ENCODE measurements at places on chromosomes 11 and 22.

DNA sequence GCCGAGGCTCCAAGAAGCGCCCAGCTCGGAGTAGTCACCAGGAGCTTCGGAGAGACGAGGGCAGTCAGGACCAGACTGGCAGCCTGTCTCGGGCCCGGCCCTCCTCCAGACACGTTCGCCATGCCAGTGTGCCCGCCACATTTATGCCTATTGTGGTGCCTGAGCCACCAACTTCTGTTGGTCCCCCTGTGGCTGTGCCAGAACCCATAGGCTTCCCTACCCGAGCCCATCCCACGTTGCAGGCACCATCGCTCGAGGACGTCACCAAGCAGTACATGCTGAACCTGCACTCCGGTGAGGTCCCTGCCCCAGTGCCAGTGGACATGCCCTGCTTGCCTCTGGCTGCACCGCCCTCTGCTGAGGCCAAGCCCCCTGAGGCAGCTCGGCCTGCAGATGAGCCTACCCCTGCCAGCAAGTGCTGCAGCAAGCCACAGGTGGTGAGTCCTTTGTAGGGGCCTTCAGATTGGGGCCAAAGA, 3.4 kb downstream of the ARHGEF17 start:
- DNase-seq = no peak

GRCh38 chr11:34910817-34911216, 5.4 kb downstream of the APIP start:
- no peak for DNase-seq

DNA sequence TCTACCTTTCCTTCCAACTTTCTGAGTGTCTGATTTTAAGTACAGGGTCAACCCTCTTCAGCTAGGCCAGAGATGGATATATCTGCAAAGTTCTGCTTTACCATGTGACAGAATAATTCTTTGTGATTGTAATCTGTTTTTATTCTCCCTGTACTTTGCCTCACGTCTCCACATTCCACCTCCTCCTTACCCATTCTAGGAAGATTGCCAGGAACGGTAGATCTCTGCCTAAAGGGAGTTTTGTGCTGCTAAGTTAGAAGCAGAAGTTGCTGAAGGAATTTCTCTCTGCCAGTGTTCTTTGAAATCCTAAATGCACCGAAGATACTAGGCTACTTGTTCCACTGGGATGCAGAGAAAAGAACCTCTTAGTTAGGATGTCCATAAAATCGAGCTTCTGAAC, 20.7 kb upstream of the FAM181B start:
- DNase-seq = no peak

DNA sequence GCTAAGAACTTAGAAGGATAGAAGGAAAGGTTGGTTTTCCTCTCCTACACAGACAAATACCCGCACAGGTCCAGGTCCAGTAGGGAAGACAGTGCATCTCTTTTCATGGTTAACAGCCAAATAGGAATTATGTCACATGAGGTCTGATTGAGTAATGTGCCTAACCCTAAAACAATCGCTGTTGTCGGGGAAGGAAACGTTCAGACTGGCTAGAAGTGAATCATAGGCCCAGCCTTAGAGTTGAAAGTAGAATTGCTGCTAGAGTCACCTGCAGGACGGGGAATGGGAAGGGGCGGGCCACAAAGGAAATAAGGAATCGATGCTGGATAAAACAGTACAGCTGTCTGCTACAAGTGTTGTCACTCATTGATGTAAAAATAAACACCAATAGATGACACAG, 12.4 kb upstream of the HTATIP2 start:
- no peak for DNase-seq

- no peak for DNase-seq
Measured at GRCh38 chr11:108221371-108221770, 1.1 kb downstream of the NPAT start.

- DNase-seq = no peak
Measured at GRCh38 chr22:41198027-41198580, 7.0 kb upstream of the L3MBTL2 start.

DNA sequence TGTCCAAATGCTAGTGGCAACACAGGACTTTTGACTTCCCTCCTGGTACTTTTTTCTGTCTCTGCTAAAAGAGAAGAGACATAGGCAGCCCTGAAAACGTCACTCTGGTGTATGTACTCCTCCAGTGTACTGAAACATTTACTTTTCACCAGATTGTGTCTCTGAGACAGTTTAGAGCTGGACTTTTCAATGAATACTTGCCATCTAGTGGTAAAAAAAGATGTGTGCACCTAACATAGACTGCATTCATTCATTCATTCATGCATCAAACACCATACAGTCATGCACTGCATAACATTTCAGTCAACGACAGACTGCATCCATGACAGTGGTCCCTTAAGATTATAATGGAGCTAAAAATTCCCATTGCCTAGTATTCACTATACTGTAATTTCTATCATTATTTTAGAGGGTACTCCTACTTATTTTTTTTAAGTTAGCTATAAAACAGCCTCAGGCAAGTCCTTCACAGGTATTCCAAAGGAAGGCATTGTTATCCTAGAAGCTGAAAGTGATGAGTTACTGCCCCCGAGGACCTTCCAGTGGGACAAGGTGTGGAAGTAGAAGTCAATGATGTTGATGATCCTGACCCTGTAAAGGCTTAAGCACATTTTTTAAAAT, 186.2 kb downstream of the SPON1 start:
- DNase-seq = no peak

DNA sequence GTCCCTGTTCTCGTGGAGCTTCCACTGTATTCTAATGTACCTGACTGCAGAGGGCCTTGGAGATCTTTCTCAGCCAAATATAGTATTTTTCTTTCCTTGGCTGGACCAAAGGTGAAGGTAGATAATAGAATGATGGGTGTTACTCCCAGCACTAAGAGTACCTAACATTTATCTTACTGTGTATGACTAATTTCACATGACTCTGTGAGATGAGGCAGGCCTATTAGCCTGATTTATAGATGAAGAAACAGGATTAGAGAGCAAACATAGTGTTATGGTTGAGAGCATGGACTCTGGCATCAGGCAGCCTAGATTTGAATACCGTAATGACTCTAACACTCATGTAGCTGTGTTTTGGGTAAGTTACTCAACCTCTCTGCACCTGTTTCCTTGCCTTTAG, 2.7 kb downstream of the ACO2 start:
- DNase-seq = no peak

DNA sequence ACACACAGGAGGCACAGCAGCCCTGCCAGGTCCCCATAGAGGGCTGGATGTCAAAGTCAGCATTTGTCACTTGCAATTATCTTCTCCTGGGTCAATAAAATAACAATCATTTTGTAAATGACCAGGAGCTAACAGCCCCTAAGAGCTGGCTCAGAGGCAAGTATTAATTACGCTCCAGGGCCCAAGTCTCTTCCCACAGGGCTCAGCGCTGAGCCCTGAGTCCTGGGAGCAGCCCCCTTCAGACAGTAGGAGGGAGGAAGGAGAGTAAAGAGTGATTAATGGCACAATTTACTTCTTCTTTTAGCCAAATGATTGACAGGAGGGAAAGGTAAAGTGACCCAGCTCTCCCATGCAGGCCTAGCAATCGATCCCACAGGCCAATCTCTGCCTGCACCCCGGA, 99.0 kb upstream of the DRD2 start:
- DNase-seq = no peak

DNA sequence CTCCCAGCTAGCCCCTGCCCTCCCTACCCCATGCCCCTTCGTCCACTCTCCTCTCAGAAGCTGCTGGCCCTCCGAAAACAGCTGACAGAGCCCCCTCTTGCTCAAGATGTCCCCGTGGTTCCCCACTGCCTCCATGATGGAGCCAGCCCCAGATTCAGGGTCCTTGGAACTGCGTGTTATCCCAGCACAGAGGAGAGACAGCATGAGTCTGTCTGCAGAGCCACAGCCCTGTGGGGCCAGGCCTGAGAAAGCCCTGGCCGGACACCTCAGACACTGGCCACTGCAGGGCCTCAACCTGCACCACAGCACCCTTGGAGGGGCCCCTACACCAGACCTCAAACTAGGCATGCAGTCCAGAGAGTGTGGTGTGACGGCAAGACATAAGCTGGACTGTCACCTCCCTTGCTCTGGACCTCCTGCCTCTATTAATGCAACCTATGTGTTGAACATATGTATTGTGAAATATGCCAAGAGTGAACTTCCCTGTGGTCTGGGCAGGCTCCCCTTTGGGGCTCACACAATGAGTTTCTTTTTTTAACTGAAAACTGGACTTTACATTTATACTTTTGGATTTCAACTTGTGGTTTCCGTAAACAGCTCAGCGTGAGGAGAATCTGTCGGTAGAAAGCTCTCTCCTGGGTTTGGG, 9.6 kb downstream of the PNPLA5 start:
- no peak for DNase-seq

GRCh38 chr22:27775087-27775698, 26.4 kb downstream of the MN1 start:
- no peak for DNase-seq

DNA sequence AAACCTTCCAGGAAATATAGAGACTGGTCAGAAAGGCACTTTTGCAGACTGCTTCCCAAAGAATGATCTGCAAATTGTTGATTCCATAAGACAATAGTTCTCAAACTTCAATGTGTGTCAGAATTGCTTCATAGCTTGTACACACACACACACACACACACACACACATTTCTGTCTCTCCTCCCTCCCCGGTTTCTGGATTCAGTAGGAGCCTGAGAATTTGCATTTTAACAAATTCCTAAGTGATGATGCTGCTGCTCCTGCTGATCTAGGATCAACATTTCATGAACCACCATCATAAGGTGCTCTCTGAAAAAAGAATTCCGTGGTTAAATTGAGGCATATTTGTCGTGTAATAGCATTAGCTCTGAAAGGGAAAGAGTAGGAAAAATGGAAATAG, 35.3 kb upstream of the FZD4 start:
- no peak for DNase-seq

DNA sequence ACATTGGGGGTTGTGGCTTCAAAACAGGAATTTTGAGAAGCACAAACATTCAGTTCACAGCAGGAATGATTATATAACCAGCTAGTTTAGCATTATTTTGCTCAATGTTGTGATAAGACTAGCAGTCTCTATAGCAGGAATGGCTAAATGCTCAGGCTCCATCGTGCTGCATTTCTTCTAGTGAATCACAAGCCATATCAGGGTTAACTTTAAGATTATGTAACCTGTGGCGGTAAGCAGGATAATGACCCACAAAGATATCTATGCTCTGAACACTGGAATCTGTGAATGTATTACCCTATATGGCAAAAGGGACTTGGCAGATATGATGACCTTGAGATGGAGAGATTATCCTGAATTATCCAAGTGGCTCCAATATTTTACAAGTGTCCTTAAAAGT, 14.8 kb downstream of the FSHB start:
- DNase-seq = no peak

GRCh38 chr22:41038732-41039131, 53.7 kb upstream of the EP300 start:
- DNase-seq = no peak

DNA sequence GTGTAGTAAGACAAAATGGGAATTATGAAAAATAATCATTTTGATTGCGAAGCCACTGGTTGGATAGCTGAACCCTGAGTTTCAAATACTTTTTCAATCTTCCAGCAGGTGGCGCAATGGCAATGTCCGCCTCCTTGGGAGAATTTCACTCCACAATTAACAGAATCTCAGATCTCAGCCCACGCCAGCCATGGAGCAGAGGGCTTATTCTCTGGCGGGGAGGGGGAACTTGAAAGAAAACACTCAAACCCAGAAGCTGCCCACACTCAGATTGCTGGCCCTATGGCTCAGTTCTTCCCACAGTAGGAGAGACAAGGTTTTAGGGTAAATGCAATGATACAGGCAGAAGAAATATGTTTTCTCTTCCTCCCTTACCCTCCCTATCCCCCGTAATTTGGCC, 38.7 kb upstream of the RCN1 start:
- DNase-seq = no peak

DNA sequence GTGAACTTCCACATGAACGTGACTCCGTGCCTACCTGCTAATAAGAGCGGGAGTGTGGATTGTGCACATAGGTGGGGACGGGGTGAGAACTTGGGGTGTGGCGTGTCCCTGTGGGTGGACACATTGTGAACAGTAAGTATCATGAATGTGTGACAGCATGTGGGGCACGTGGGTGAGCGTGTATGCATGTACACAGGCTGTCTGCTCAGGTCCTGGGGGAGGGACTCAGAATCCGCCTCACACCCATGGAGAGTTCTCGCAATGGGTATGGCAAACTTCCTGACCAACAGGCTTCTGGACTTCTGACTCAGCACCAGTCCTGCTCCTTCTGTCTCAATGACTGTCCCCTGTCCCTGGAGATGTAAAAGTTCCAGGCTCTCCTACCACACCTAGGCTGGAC, 222.9 kb downstream of the ST3GAL4 start:
- no peak for DNase-seq

- DNase-seq = no peak
Measured at GRCh38 chr11:22974251-22974650, 114.0 kb upstream of the CCDC179 start.

DNA sequence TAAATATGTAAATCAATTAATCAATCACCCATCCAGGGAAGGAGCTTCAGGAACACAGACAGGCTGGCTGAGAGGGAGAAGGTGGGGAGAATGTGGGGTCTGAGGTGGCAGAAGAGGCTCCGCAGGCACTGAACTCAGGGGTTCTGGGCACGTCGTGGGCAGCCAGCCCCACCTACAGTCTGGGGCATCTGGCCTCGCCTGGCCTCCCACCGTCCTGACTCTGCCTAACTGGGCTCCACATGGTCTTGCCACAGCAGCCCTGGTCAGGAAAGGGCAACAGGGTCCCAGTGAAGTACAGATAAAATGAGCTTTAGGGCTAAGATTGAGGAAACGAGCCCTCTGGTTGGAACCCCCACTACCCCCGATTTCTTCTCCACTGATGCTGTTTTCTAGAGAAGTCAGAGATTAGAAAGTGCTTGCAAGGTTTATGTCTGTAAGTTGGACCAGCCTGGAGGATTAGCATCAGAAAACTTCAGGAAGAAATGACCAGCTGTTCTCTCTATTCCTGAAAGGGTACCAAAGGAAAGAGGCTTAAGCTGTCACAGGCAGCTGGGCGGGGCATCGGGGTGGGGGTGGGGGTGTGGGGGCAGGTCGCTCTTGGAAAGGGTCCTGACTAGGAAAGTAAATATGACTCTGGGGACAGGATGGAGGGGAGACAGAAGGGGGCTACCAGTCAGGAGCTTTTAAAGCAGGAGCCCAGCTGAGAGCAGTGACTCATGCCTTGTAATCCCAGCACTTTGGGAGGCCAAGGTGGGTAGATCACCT, 261.7 kb downstream of the BUD13 start:
- DNase-seq = no peak
